ENCODE measurements at places on chromosomes 1 and 21.
A peak's percentile ranks its signal among the peaks of the same experiment; 100 is the strongest.

- no peak for DNase-seq
Observed at GRCh38 chr21:33642896-33643657, 776 bp downstream of the ITSN1 start.

DNA sequence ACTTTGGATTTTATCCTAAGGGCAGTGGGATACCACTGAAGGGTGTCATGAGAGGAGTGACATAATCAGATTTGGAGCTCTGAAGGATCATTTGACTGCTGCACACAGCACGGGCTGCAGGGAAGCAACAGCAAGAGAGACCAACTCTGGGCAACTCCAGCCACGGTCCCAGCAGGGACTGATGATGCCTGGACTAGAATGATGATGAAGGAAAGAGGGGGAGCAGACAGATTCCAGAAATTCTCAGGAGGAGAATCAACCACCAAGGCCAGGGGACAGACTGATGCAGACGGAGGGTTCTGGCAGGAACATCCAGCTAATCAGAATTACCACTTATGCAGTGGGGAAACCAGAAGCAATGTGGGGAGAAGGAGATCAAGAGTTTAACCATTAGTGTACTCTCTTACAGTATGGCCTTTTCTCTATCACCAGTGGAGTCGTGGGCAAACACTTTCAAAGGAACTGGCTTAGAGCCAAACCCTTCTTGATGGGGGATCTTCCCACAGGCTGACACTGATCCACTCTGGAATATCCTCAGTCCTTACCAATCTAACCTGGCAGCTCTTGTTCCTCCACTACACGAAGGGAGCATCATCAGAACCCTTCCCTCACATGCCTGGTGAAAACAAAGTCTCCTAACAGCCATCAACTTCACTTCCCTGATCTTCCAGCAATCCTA is 3.3 kb downstream of the URB1 start:
- no peak for DNase-seq

DNA sequence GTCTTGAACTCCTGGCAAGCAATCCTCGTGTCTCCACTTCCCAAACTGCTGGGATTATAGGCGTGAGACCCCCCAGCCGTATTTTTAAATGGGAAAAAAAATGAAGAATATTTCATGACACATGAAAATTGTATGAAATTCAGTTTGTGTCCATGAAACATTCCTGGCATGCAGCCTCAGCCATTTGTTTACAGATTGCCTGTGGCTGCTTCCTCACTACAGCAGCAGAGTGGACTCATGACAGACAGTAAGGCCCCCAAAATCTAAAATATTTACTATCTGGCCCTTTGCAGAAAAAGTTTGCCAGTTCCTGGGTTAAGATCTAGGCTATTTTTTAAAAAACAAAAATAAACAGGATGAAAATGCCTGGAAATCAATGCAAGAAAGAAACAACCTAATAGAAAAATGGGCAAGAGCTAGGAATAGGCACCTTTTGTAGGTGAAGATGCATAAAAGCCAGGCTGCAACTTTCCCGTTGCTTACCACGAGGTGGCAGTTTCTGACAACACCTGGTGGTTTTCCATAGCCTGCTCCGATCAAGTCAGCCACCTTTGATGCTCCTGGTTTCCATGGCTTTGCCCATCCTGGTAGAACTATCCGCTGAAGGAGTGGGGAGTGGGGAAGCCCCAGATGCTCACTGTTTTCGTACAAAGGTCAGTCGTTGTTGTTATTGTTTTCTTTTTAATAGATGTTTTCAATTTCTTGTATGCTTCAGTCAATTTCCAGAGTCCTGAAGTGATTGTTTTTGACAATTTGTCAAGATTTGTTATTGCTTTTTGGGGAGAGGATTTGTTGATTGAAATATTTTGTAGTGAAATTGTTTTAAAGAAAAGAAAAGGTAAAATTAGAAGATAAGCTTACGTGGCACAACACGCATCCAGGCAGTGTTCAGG is 24.3 kb downstream of the UBE2Q1 start:
- no peak for DNase-seq

DNA sequence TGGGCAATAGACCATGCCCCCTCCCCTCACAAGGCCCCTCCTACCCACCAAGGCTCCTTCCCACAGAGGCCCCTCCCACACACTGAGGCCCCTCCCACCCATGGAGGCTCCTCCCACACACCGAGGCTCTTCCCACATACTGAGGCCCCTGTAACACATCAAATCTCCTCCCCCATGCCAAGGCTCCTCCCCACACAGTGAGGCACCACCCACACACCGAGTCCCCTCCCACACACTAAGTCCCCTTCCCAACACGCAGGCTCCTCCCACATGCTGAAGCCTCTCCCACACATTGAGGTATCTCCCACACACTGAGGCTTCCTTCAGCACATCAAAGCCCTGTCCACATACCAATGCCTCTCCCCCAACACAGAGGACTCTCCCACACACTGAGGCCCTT is 391.8 kb downstream of the CAMTA1 start:
- no peak for DNase-seq

- no peak for DNase-seq
Observed at GRCh38 chr1:29845910-29846309, 609.6 kb downstream of the PTPRU start.

- no peak for DNase-seq
Observed at GRCh38 chr1:200590001-200590400, 30.6 kb downstream of the KIF14 start.

DNA sequence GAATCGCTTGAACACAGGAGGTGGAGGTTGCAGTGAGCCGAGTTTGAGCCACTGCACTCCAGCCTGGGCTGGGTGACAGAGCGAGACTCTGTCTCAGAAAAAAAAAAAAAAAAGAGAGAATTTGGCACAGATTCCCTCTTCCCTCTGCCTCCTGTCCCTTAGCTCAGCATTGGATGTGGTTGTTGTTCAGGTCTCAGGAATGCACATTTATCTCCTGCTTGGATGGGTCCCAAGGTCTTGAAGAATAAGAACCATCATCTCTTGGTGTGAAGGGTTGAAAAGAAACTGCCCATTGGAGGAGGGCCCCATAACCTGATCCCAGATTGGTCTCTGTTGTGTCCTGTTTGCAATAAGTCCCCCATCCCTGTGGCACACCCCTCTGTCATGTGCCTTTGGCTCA is 34.9 kb downstream of the UBIAD1 start:
- no peak for DNase-seq

GRCh38 chr1:221078260-221078965 is 199.2 kb downstream of the HLX start:
- DNase-seq, result no peak

- DNase-seq, result peak; percentile 69
Observed at GRCh38 chr1:21048462-21048861, 128.2 kb downstream of the EIF4G3 start.

GRCh38 chr1:64842224-64842623 is 97.3 kb downstream of the RAVER2 start:
- DNase-seq, result no peak

- DNase-seq, result no peak
Observed at GRCh38 chr1:240765732-240766363, 153.9 kb upstream of the GREM2 start.

DNA sequence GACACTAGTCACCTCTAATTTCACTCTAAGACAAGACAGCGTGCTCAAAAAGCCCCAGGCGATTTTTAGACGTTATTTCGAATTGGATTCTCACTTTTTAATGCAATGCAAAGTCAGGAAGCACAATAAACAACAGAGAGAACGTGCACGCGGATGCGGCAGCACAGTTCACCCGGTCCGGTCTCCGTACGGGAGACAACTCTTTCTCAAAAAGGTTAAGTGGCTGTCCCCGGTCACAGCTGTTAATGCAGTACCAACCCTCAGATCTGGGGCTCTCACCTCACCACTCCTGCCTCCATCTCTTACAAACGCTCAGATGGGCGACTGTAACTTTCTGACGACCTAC is 1.2 kb downstream of the HP1BP3 start:
- DNase-seq, result no peak

DNA sequence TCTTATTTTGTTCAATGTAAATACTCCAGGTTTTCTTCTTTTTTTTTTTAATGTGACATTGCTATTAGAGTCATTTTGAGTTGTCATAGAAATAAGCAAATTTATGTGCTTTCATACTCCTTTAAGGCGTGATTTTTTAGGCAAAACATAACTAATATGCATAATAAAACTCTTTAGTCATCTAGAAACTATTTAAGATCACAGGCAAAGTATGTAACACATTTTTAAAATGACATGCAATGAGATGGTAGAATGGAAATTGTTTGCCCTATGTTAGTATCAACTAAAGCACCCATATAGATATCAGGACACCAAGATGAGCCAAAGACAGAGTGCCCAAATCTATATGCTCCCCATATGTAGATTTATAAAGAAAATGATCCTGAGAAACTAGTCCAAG is 41.5 kb upstream of the SGIP1 start:
- no peak for DNase-seq

DNA sequence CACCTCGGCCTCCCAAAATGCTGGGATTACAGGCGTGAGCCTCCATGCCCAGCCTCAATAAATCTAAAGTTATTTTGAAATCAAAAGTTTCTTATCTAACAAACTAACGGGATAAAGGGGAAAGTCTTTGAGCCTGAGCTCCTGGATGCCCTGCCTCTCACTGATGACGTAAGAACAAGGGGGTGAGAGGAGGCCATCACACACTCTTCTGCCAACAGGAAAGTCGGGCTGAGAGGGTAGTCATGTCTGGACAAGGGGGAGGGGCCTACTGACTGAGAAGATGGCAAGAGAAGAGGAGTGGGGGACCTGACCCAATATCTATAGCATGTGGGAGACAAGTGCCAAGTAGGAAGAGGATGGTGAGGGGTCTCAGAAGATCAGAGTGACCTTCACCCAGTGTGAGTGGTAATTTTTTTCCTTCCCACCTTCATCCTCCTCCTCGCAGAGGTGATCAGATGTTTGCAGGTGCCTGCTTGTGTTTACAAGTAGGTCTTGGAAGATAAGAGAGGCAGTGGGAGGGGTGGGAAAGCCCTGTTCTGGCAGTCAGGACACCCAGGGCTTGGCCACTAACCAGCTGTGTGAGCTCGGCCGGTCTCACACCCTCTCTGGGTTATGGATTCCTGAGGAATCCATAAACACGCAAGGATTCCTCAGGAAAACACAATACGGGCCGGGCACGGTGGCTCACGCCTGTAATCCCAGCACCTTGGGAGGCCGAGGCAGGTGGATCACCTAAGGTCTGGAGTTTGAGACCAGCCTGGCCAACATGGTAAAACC is 9.6 kb downstream of the UQCRHL start:
- DNase-seq, result no peak

- no peak for DNase-seq
Observed at GRCh38 chr1:99850459-99851291, 514 bp downstream of the AGL start.

DNA sequence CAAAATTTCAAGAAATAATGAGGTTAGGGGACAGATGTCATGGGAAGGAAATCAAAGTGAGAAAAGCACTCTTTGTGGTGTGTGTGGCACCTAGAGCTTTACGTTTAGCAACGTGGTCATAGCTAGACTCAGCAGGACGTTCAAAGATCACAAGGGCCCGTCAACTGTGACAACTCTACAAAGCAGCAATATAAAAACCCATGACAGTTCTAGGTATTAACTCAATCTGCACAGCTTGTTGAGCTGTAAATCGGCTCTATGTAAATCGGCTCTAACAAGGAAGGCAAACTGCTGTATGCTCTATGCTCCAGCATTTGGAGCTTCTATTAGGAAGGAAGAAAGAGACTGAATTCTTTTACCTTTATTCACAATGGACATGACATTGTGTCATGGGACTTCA is 64.8 kb downstream of the TP53BP2 start:
- no peak for DNase-seq

- no peak for DNase-seq
Observed at GRCh38 chr1:204685236-204686006, at the start of gene LRRN2. Gene LRRN2, minus strand, starts transcription at chr1:204685738. Its CDS starts 65,746 bp downstream, at chr1:204619992.

GRCh38 chr1:192407206-192407605 is 90.4 kb downstream of the RGS21 start:
- DNase-seq, result no peak

GRCh38 chr1:173775578-173776226 is 48.8 kb upstream of the DARS2 start:
- no peak for DNase-seq

- DNase-seq, result no peak
Observed at GRCh38 chr1:41557751-41558455, 73.4 kb upstream of the EDN2 start.

DNA sequence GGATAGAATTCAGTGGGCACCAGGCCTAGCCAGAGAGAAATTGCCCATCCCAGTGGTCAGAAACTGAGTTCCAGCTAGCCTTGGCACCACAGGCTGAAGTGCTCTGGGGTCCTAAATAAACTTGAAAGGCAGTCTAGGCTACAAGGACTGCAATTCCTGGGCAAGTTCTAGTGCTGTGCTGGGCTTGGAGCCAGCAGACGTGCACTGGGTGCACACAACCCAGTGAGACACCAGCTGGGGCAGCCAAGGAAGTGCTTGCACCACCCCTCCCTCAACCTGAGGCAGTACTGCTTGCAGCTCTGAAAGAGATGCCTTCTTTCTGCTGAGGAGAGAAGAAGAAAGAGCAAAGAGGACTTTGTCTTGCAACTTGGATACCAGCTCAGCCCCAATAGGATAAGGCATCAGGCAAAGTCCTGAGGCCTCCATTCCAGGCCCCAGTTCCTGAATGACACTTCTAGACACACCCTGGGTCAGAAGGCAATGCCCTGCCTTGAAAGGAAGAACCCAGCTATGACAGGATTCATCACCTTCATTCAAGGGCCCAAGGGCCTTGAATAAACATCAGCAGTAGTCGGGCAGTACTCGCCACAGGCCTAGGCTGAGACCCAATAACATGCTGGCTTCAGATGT is 55.1 kb downstream of the OVGP1 start:
- DNase-seq, result no peak

DNA sequence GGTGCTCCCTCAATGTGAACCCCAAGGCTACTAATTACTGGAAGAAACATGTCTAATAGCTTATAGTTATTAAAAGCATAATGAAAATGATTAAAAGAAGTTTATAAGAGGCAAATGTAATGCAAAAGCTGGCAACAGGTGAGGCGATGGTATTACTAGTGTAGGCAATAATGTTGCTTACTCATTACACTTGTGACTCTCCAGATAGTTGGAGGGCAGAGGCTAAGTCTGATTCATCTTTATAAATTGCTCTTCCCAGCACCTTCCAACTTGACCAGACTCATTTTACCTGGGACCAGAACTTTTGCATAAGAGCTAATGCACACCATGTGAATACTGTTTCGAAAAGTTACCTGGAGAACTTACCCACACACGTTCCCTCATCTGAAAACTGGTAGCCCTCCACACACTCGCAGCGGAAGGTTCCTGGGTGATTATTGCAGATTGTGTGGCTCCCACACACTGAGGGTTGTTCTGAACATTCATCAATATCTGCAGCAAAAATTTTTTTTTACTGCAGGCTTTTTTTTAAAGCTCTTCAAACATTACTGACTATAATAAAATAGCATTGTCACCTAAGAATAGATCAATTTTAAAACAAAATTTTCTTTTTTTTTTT is 48.0 kb downstream of the NID1 start:
- no peak for DNase-seq

DNA sequence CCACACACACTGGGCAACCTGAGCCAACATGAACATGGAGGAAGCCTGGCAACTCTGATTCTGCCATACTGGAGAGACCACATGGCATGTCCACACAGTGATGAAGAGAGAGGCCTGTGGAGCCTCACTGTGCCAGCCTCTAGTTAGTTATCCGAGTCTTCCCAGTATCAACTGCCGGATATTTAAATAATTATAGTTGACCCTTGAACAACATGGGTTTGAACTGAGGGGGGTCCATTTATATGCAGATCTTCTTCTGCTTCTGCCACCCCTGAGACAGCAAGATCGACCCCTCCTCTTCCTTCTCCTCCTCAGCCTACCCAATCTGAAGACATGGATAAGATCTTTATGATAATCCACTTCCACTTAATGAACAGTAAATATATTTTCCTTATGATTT is 27.8 kb downstream of the DDAH1 start:
- DNase-seq, result no peak

All from GF-D8 (cell line).